ENCODE measurements at places on chromosomes 16 and 17. TPM values are rescaled to one million over a fixed set of nuclear protein-coding genes. Genes with fewer than 3 reads are reported as not detected.

TRAF7 gene
- 38.7 TPM for total RNA-seq

PRAC1 gene
- total RNA-seq: not detected

SYCE1L gene
- total RNA-seq: 6.0 TPM

KRT33B gene
- not detected for total RNA-seq

KRT13 gene
- total RNA-seq: 200 TPM

CBLN1 gene
- 6.8 TPM for total RNA-seq

SDR42E2 gene
- not detected for total RNA-seq

TEN1 gene
- 22.5 TPM for total RNA-seq

MARVELD3 gene
- 1.9 TPM for total RNA-seq

RPS2 gene
- total RNA-seq: 801 TPM

CHST5 gene
- total RNA-seq: 1.6 TPM

CCL4 gene
- 2.3 TPM for total RNA-seq

OR1F1 gene
- not detected for total RNA-seq

POLG2 gene
- 20.2 TPM for total RNA-seq

TP53TG3F gene
- not detected for total RNA-seq

PPP1R27 gene
- total RNA-seq: not detected

CACNG5 gene
- total RNA-seq: 64.4 TPM

PERCC1 gene
- 6.9 TPM for total RNA-seq

NETO2 gene
- 21.6 TPM for total RNA-seq

CFAP97D1 gene
- total RNA-seq: not detected

TBC1D3C gene
- not detected for total RNA-seq

PLA2G10 gene
- not detected for total RNA-seq

HEXIM2 gene
- 9.5 TPM for total RNA-seq

DLX4 gene
- not detected for total RNA-seq

C1QTNF8 gene
- 0.22 TPM for total RNA-seq

XYLT1 gene
- 24.0 TPM for total RNA-seq
